Activated naive CD4-positive, alpha-beta T cell treated with anti-CD3 and anti-CD28 coated beads, Interleukin-2, amount 10 ng/mL, durations not matched to agents 5 hours and 36 hours (primary cell): ENCODE measurements at places on chromosomes 11 and 22. TPM values are rescaled to one million over a fixed set of nuclear protein-coding genes. Genes with fewer than 3 reads are reported as not detected.

The LIF gene
- 102 TPM for total RNA-seq

The LTBP3 gene
- 91.3 TPM for total RNA-seq

The TMEM132A gene
- 0.38 TPM for total RNA-seq

The CCDC89 gene
- total RNA-seq, result 0.79 TPM

The A4GALT gene
- not detected for total RNA-seq

The HORMAD2 gene
- total RNA-seq, result not detected

The UPK3A gene
- not detected for total RNA-seq

The OR8G1 gene
- not detected for total RNA-seq

The IGF2 gene
- not detected for total RNA-seq
